ENCODE measurements at places on chromosomes 1 and 21.

- no peak for DNase-seq
Observed at GRCh38 chr21:32131164-32131563, 147.7 kb downstream of the MIS18A start.

- DNase-seq = no peak
Observed at GRCh38 chr1:201566933-201567801, 28.2 kb downstream of the NAV1 start.

DNA sequence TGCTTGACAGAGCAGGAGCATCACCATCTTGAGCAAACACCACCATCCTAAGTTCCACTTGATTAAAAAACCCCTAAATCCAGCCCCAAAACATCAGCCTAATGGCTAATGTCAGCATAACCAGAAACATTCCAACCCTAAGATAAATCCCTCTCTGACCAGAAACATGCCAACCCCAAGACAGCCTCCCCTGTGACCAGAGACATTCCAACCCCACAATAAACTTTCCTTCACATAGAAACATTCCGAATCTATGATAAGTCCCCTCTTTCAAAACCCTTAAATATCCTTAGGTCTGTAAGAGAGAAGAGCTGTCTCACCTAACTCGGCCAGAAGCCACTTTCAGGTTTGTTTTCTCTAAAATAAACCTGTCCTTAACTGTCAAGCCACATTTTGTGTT is 17.4 kb upstream of the SLC2A5 start:
- DNase-seq = peak; percentile 64

DNA sequence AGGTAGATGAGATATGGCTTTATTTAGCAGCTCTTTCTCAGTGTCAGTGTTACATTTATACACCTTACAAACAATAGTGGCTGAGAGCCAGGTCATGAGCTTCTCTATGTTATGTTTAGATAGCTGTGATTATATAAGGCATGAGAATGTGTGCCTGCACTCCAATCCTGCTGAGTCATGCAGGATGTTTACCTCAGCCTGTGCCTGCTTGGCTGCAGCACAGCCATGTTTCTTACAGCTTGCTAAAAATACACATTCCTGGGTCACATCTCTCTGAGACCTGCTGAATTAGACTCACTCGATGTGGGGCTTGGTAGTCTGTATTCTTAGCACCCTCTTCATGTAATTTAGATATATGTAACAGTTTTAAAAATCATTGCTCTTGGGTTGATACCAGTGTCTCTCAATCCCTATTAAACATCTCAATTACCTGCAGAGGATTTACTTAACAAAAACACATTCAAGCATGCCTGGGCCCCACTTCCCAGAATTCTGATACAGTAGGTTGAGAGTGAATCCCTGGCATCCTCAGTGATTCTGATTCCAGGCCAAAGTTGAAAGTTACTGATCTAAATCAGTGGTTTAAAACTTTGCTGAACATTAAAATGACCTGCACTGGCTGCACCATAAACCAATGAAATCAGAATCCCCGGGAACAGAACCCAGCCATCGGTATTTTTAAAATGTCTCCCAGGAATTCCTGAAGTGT is 107.5 kb downstream of the GDAP2 start:
- DNase-seq = peak; percentile 98

GRCh38 chr1:52455686-52456085 is 51.3 kb downstream of the PRPF38A start:
- no peak for DNase-seq

DNA sequence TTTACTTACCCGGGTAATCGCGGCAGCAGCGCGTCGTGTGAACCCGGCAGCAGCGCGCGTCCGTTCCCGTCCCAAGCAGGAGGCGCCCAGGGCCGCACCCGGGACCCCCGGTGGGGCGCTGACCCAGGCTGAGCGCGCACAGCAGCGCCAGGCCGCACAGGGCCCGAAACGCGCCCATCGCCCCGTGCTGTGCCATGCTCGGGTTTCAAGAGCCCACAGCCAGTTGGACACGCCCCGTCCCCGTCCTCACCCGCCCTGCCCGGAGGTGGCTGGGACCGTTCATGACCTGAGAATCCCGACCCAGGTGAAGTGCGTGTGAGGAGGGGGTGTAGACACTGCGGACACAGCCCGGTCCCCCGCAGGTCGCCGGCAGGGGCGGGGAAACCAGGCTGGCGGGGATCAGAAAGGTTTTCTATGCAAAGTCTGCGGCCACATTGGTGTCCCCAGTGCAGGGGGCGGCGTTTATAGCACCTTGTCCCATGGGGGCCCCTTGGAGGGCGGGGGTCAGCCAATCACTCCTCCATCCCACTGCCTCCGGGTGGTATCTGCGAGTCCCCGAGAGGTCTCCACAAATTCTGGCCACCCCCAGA is at the start of gene TNFRSF18:
TNFRSF18 (minus strand) TSS at position 217 of the 590 bp plus-strand sequence; CDS start at position 196, 21 bp downstream.
- no peak for DNase-seq

GRCh38 chr1:109997867-109998229 is 13.3 kb downstream of the AHCYL1 start:
- DNase-seq = no peak

- DNase-seq = no peak
Observed at GRCh38 chr1:57066980-57067610, 101.3 kb upstream of the C8B start.

DNA sequence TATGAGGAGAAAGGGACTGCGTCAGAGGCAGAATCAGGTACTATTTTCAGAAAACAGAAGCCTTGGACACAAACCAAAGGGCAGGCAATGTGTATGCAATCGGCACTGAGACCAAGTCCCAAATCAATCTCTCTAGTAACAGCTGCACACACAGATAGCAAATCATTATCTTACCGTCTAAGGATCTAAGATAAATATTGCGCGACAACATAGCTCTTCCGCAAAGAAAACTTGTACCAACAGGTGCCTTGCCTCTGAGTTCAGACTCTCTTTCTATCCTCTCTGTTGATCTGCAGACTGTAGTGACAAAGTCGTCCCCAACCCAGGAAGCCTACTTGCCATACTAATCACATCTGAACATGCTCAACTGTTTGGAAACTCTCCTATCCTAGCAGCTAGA is 22.6 kb upstream of the SAMD13 start:
- DNase-seq = no peak

DNA sequence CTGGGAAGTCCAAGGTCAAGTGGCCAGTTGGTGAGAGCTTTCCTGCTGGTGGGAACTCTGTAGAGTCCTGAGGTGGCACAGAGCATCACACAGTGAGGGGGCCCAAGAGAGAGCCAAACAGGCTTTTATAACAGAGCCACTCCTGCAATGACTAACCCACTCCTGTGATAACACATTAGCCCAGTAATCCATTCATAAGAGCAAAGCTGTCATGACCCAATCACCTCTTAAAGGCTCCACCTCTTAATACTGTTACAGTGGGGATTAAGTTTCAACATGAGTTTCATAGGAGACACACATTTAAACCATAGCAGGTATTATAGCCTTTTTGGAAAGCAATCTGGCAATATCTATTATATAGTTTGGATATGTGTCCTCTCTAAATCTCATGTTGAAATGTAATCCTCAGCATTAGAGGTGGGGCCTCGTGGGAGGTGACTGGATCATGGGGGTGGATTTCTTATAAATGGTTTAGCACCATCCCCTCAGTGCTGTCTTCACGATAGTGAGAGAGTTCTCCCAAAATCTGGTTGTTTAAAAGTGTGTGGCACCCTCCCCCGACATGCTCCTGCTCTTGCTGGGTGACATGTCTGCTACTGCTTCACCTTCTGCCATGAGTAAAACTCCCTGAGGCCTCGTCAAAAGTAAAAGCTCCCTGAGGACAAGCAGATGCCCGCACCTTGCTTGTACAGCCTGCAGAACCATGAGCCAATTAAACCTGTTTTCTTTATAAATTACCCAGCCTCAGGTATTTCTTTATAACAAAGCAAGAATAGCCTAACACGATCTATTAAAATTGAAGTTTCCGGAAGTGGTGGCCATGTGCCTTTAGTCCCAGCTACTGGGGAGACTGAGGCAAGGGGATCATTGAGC is 64.5 kb downstream of the CD58 start:
- no peak for DNase-seq

DNA sequence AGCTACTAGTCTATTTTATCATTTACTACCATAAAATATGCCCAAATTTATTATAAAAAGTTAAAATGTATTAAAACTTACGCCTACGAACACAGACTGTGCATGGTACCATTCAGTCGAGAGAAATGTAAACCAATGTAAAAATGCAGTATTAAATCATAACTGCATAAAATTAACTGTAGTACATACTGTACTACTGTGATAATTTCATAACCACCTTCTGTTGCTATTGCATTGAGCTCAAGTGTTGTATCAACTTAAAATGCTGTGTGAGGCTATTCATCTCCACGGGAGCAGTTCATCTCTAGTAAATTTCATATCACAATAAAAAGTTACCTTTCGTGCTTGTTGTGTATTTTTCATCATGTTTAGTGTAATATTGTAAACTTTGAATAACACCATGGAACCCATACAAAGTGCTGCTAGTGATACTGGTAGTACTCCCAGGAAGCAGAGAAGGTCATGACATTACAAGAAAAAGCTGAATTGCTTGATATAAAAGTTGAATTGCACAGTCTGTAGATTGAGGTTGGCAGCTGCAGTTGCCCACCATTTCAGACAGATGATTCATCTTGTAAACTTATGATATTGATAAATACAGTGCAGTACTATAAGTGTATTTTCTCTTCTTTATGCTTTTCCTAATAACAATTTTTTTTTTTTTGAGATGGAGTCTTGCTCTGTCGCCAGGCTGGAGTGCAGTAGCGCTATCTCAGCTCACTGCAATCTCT is 19.0 kb upstream of the CENPF start:
- peak; percentile 31 for DNase-seq

- no peak for DNase-seq
Observed at GRCh38 chr1:2882966-2883696, 81.6 kb upstream of the TTC34 start.

GRCh38 chr1:231200388-231201031 is 38.7 kb downstream of the TRIM67 start:
- DNase-seq = peak; percentile 49

DNA sequence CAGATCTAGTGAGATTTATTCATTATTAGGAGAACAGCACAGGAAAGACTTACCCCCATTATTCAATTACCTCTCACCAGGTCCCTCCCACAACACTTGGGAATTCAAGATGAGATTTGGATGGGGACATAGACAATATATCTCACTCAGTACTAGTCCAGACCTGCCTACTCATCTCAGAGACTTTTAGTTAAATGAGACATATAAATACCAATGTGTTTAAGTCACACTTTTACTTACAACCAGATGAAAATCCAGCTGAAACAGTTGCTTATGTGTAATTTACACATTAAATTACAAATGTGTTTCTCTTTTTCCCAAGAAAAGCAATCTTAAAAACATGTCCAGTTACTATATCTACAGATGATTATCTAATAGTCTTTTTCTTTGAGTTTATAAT is 1145.6 kb downstream of the KCNT2 start:
- DNase-seq = peak; percentile 66

- DNase-seq = no peak
Observed at GRCh38 chr1:205020466-205020865, 22.5 kb upstream of the CNTN2 start.

GRCh38 chr1:154416471-154417337 is 11.6 kb downstream of the IL6R start:
- no peak for DNase-seq

DNA sequence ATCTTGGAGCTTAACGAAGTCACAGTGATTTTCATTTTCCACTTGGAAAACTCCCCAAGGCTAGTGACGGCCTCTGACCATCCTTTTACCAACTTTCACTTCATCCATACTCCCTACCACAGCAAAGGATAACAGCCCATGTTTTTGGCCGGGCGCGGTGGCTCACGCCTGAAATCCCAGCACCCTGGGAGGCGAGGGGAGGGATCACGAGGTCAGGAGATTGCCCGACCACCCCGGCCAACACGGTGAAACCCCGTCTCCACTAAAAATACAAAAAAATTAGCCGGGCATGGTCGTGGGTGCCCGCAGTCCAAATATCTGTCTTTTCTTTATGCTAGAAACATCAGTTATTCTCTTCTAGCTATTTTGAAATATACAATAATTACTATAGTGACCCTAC is 7.3 kb downstream of the ASPM start:
- no peak for DNase-seq

- no peak for DNase-seq
Observed at GRCh38 chr1:245380790-245381535, 226.2 kb downstream of the KIF26B start.

- DNase-seq = peak; percentile 69
Observed at GRCh38 chr1:29706936-29707335, 470.6 kb downstream of the PTPRU start.

DNA sequence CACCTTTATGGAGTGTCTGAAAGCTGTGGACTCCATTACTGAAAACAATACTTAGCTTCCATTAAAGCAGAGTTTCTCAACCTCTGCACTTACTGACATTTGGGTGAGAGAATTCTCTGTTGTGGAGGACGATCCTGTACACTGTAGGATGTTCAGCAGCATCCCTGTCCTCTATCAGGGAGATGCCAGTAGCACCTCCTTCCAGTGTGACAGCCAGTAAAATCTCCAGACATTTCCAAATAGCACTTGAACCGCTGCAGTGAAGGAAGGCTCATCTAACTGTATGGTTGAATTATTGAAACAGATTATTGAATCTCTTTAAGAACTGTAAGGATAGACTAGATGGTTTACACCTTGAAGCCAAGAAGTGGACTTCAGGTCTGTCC is 3.1 kb downstream of the PRDM2 start:
- no peak for DNase-seq

GRCh38 chr1:93681101-93681988 is at the start of gene BCAR3:
Gene BCAR3 (minus strand): TSS chr1:93681837. CDS start chr1:93674930, 6,907 bp downstream.
- DNase-seq = peak; percentile 83

DNA sequence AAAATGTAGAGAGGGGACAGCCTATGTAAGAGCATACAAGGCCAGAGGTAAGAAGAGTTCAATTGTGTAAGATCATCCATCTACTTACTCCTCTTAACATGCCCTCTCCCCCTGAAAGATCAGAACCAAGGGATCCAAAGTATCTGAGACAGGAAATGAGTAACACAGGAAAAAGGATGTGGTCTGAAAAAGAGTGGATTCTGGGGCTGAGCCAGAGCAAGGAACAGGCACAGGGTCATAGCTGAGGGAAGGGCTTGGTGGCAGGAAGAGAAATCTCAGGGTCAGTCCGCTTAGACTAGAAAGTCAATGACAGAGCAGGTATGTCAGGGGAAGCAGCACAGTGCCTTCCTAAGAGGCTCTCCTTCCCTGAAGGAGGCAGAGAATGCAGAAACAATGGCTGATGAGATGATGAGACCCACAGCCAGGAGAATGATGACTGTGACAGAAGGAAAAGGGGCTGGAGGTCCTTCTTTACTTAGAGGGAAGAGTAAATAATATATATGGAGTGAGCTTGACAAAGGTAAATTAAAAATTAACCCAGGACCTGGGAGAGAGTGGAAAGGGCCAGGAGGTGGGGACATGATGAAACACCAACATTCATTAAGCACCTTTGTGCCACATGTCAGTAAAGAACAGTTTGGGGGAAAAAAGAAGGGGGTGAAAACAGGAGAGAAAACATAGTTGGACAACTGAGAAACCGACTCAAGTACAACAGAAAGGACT is 26.2 kb upstream of the A3GALT2 start:
- DNase-seq = peak; percentile 97

All from EH (cell line).